ENCODE measurements at places on chromosomes 4 and X. TPM values are rescaled to one million over a fixed set of nuclear protein-coding genes. Genes with fewer than 3 reads are reported as not detected.
A peak's percentile ranks its signal among the peaks of the same experiment; 100 is the strongest.

- no peak for DNase-seq
Observed at GRCh38 chr4:123235431-123235830, 161.2 kb upstream of the SPRY1 start.

DNA sequence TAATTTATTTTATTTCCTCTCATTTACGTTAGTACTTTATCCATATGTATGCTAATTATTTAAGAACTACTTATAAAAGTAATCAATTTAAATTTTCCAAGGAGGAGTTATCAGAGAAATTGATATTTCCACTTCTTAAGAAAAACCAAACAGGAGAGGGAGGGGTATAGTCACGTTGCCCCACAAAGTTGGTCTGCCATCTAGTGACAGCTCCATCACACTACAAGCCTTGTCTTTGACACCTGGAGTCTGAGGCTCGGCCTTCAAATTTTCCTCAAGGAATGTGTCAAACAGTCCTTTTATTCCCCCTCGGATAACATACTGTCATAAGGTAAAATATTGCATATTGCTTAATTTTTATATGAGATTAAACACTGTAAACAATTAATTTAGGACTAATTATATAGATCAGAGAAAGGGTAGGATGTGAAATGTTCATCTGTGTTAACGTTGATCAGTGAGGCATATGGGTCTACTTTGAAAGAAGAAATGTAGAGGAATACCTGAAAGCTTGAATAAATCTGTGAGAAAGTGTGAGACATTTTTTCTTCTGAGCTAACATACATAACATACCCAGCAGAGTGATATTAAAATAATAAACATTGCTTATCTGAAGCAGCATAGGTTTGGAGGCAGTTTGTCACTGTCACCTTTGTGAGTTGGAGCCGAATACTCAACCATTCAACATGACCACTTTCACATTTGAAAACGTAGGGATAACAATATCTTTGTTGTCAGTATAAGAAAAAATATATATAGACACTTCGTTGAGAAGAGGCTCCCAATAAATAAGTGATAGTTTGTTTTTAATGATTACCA is 114.4 kb downstream of the GLRA3 start:
- DNase-seq = peak; percentile 9

DNA sequence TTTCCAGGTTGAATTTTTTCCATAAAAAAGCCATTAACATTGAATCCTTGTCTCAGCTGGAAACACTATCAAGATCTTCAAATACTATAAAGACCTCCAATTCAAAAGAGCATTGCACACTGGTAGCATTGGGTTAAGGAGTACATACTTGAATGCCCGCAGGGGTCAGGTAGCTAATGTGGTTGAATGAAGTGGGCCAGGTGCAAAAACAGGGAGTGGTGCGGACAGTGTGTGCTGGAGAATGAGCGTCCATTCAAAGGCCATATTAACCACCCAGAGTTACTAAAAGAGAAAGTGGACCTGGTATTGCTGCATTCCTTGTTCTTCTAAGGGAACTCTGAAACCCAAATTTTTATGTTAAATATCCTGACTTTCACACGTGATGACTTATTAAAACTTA is 91.6 kb downstream of the NYX start:
- no peak for DNase-seq

GRCh38 chr4:104763554-104764222 is 269.0 kb upstream of the CXXC4 start:
- no peak for DNase-seq

DNA sequence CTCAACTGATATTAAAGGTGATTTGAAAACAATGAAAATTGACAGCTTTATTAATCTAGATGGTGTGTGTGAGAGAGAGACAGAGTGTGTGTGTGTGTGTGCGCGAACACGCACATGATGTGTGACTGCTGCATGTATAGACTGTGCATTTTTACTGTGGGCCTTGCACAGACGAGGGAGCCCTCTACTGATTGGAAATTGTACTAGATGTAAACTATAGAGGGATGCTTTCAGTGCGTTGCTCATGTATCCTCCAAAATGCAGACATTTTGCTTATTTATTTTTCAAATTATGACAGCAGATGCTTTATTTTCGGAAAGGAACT is 168.4 kb upstream of the GK2 start:
- no peak for DNase-seq

GRCh38 chr4:74632634-74633033 is 161.7 kb downstream of the BTC start:
- DNase-seq = peak; percentile 83

Gene TEX13C
- not detected for total RNA-seq

Gene DHX15
- total RNA-seq = 90.0 TPM

Data from kidney epithelial cell (primary cell).